ENCODE measurements at places on chromosomes 1 and 21.

DNA sequence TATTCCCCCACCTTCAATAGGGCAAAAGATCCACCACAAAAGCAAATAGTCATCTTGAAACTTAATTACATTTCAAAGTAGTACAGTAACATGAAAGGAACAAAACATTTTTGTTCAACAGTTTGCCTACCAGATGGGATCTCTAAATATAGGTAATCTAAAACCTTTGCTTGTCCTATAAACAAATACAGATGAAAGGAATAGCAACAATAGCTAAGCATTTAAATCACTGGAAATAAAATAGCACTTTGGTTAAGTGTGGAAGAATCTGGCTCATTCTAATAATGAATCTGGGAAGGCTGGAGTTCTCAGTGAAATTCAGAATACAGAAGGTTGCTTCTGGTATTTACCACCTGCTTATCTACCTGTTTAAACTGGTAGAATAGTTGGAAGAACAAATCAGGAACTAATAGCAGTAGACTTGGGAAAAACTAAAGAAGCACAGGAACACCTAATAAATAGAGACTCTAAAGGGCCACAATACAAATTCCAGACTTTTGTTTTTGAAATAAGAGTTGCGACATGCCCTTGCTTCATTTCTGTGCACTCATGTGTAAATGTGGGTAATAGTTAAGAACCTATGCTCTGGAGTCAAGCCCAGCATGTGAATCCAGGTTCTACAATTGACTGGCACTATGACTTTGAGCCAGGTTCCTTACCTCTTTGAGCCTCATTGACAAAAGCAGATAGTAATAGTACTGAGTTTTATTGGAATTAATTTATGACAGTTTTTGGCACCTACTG lies 2.3 kb upstream of the LYPLAL1 start:
- no peak for DNase-seq

DNA sequence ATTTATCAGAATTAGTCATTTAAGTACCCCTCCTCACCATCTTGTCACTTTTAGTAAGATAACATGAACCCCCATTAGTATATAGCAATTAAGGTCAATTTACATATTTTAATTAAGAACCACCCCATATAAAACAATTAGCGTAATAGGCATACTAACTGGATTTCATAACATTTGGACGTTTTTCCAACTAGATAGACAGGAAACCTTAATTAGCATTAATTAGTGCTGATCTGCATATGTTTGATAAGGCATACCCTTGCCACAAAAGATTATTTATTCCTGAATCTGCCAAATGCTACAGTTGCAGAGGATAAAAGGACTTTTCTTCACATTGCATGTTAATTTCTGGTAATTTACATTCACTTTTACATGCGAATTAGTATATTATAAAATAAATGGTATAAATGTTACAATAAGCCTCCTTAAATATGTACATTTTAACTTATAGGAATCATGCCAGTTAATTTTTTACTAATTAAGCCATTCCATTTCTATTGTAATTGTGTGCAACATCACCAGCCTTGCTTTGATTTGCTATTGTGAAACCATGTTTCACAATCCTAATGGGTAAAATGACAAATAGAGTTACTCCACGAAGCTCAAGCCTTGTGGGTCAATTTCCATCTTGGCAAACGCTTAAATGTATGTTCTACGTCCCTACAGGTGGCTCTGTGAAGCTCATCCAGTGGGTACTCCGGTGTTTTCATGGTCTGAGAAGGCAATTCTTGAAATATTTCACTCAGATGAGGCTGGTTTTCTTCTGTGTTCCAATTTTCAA lies 469.6 kb downstream of the DPYD start:
- DNase-seq: no peak

GRCh38 chr1:169120066-169120465 lies 13.6 kb downstream of the ATP1B1 start:
- DNase-seq: no peak

DNA sequence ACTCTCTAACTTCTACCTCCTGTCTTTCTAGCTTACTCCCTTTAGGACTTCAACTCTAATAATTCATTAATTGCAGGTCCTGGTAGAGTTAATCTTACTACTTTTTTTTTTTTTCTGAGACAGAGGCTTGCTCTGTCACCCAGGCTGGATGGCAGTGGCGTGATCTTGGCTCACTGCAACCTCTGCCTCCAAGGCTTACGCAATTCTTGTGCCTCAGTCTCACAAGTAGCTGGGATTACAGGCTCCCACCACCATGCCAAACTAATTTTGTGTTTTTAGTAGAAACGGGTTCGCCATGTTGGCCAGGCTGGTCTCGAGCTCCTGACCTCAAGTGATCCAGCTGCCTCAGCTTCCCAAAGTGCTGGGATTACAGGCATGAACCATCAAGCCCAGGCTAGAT lies 15.7 kb downstream of the BTBD8 start:
- DNase-seq: no peak

GRCh38 chr1:6259491-6260362 lies 1.2 kb downstream of the GPR153 start:
- peak; percentile 55 for DNase-seq

- no peak for DNase-seq
Observed at GRCh38 chr1:8816264-8816663, 1.2 kb downstream of the RERE start.

GRCh38 chr1:203907901-203908300 lies 46.5 kb downstream of the SNRPE start:
- DNase-seq: no peak

Data from amygdala (tissue), 56 donors.